ENCODE measurements at places on chromosomes 4 and X. TPM values are rescaled to one million over a fixed set of nuclear protein-coding genes. Genes with fewer than 3 reads are reported as not detected.

SPP1 gene
- total RNA-seq, result 1.3 TPM

HSFX1 gene
- 0.37 TPM for total RNA-seq

CXCL9 gene
- not detected for total RNA-seq

NRK gene
- total RNA-seq, result 2.1 TPM

TEX13D gene
- not detected for total RNA-seq

LCORL gene
- 5.6 TPM for total RNA-seq

MEPE gene
- not detected for total RNA-seq

FGF2 gene
- 54.5 TPM for total RNA-seq

TLR8 gene
- total RNA-seq, result not detected

ABHD18 gene
- 5.8 TPM for total RNA-seq

P2RY4 gene
- 0.18 TPM for total RNA-seq

SPACA5B gene
- total RNA-seq, result not detected

SATL1 gene
- total RNA-seq, result not detected

TMPRSS11F gene
- not detected for total RNA-seq

SFRP2 gene
- total RNA-seq, result not detected

PWWP3B gene
- total RNA-seq, result 0.74 TPM

F8A2 gene
- not detected for total RNA-seq

DDX53 gene
- not detected for total RNA-seq

PSAPL1 gene
- not detected for total RNA-seq

REPS2 gene
- total RNA-seq, result 0.14 TPM

CXCL8 gene
- 29.5 TPM for total RNA-seq

CENPVL1 gene
- total RNA-seq, result not detected

ADGRL3 gene
- 0.09 TPM for total RNA-seq

KDR gene
- 0.28 TPM for total RNA-seq

PDK3 gene
- total RNA-seq, result 5.8 TPM

RAB9B gene
- total RNA-seq, result 1.2 TPM

TLR3 gene
- 2.0 TPM for total RNA-seq

CHIC2 gene
- 50.9 TPM for total RNA-seq

KLHL5 gene
- 230 TPM for total RNA-seq

GPRASP2 gene
- 16.0 TPM for total RNA-seq

TBX22 gene
- total RNA-seq, result not detected

SORBS2 gene
- total RNA-seq, result 2.4 TPM

KLKB1 gene
- not detected for total RNA-seq

SLC6A14 gene
- total RNA-seq, result under 0.01 TPM

GAGE1 gene
- under 0.01 TPM for total RNA-seq

PNMA5 gene
- not detected for total RNA-seq

RTL5 gene
- 1.6 TPM for total RNA-seq

TMPRSS11B gene
- not detected for total RNA-seq

GAGE12J gene
- not detected for total RNA-seq

SERTM2 gene
- total RNA-seq, result 2.3 TPM

MAGEA12 gene
- under 0.01 TPM for total RNA-seq

S100P gene
- 0.18 TPM for total RNA-seq

HTN3 gene
- not detected for total RNA-seq

CYTL1 gene
- 3.1 TPM for total RNA-seq

TCP11X2 gene
- not detected for total RNA-seq

ODAPH gene
- total RNA-seq, result not detected

MUC7 gene
- not detected for total RNA-seq

CACNA1F gene
- total RNA-seq, result not detected

JCHAIN gene
- total RNA-seq, result 6.7 TPM

PCDH10 gene
- 1.8 TPM for total RNA-seq

HAND2 gene
- 79.9 TPM for total RNA-seq

ZCCHC12 gene
- total RNA-seq, result under 0.01 TPM

NPY2R gene
- total RNA-seq, result not detected

ANOS1 gene
- total RNA-seq, result under 0.01 TPM

HMX1 gene
- not detected for total RNA-seq

TDO2 gene
- 0.92 TPM for total RNA-seq

Measured in smooth muscle cell of bladder (primary cell).